K562 (cell line): ENCODE measurements at places on chromosomes 11 and 22.

GRCh38 chr11:117806846-117807245, 9.8 kb upstream of the DSCAML1 start:
- no peak for DNase-seq

- no peak for DNase-seq
These were observed 92.3 kb upstream of the PAX6 start for GRCh38 chr11:31903225-31904074.

GRCh38 chr11:86068138-86068871, 579 bp downstream of the PICALM start:
- DNase-seq = peak; percentile 75

DNA sequence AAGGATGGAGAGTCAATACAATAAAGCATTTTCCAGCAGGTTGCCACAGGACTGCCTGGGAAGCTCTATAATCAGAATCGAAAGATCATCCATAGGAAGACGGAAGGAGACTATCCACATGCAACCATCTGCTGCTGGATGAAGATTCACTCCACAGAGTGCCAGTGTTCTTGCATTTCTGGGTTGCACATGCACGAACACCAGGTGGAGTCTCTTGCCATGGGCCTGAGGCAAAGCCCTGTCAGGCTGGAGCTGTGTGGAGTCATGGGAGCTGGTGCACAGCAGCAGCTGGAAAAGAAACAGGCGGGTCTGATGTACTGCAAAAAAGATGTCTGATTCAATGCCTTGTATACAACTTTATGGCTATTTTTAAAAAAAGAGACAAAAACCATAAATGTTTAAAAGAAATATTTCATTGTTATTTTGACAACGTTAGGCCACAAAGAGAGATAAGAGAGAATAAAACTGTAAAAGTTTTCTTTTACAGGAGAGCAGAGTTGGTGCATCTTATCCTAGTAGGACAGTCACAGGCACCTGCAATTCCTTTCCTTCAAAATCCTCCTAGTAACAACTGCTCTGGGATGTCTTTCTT, 12.9 kb upstream of the FAT3 start:
- DNase-seq = no peak

- DNase-seq = no peak
These were observed 236.2 kb downstream of the C11orf87 start for GRCh38 chr11:109658190-109658589.

GRCh38 chr11:70099578-70100279, 21.6 kb downstream of the ANO1 start:
- no peak for DNase-seq

DNA sequence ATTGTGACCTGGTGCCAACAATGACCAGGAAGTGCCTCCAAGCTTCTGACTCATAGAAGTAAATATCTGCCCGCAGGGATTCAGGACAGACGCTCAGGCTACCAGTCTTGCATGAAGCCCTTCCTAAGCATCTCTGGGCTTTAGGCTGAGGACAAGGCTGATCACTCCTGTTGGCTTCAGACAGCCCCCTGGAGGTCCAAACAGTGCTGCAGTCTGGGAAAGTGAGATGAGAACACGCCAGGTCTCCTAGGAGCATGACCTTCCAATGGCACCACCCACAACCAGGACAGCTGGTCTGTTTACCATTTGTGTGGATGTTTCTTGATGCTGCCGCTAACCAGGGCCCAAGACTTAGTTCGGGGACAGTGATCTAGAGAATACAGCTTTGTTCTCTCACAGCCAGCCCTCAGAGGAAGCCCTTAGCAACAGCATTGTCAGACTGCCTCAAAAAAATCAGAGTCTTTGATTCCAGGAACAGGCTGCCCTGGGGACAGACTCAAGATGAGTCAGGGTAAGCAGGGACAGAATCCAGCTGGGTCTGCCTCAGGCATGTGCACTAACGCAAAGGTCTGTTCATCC, 111.2 kb downstream of the ZNF280B start:
- DNase-seq = peak; percentile 48

- peak; percentile 94 for DNase-seq
These were observed at the start of gene CHKB for GRCh38 chr22:50582493-50583293. Gene CHKB, minus strand, starts transcription at chr22:50582849. Its CDS starts 68 bp downstream, at chr22:50582781.

DNA sequence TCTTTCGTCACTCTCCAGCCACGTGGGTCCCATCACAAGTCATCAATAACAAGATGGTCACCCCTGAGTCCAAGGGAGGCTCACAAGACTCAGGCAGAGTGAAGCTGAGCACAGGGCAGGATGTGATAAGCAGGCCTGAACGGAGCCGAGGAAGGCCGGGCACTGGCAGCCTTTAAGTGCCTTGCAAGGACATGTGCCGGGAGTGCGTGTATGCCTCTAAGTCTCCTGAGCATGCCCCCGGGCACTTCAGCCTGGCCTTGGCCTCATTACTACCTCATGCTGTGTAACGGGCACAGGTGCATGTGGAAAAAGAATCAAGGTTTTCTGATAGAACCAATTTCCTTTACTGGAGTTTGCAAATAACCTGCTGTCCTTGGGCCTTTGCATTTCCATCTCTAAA, 55.8 kb downstream of the UBASH3B start:
- DNase-seq = no peak

DNA sequence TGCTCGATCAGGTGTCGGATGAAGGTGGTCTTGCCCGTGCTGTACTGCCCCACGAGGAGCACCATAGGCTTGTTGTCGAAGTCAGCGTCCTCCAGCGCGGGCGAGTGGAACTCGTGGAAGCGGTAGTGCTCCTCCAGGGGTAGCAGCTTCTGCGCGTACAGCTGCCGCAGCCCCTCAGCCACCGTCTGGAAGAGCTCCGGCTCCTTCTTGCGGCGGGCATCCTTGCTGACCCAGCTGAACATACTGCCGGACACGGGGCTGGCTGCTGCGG, 263 bp downstream of the EHD1 start:
- no peak for DNase-seq

GRCh38 chr11:43852057-43852636, 28.5 kb upstream of the ALKBH3 start:
- DNase-seq = peak; percentile 76

DNA sequence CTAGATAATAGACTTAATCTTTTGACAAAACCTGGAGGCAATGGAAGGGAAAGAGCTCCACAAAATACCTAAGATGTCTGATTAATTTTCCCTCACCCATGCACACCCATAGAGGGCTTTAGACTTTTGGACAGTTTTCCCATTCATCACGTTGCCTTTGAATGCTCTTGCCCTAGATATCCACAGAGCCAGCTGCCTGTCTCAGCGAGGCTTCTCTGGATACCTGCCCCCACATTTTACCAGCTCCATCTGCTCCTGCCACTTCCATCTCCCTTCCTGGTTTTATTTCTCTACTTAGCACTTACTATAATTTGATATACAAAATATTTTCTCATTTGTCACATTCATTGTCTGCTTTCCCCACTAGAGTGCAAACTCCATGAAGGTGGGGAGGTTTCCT, 136.8 kb downstream of the FDX1 start:
- no peak for DNase-seq

DNA sequence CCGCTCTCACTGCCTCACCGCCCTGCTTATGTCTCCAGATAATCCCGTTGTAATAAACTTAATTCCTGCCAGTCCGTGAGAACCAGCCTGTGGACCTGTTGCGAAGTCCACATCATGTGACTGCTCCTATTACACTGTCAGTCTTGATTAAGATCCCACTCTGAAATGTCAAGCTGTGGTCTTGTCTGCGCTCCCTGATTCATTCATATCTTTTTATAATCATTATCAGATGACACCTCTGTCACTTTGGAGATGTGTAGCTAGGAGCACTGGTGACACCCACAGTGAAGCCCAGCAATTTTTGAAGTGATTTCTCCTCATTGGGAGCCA, 377.3 kb downstream of the TBC1D22A start:
- no peak for DNase-seq

- peak; percentile 14 for DNase-seq
These were observed 506 bp downstream of the MCM5 start for GRCh38 chr22:35400501-35400790.

DNA sequence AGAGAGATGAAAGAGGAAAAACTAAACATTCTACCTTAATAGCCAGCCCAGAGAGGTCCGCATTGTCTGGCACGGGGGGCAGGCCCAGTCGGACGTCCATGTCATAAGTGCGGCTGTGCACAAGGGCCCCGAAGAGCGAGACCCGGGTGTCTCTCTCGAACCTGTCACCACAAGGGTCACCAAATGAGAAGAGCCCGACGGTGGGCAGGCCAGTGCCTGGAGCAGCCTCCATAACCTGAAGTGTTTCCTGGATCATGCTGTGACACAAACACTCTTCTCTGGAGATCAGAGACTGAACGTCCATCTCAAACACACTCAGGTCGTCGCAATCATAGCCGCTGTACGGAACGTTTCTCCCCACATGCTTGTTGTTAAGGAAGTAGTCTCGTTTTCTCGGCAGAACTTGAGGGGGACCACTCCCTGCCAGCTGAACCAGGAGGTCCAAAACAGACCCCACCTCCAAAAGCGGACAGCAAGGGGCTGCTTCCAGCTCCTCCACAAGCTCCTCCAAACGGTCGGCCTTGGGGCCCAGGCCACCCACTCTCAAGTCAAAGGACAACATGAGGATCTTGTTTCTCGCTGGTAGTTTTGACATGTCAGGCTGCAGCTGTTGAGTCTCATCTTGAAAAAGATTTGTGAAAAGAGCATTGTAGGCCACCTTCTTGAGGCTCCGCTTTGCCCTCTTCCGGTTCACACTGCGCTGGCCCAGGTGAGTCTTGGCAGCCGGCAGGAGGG, 971 bp downstream of the TUBGCP6 start:
- DNase-seq = no peak

- no peak for DNase-seq
These were observed 12.3 kb downstream of the MYO7A start for GRCh38 chr11:77140231-77140851.

DNA sequence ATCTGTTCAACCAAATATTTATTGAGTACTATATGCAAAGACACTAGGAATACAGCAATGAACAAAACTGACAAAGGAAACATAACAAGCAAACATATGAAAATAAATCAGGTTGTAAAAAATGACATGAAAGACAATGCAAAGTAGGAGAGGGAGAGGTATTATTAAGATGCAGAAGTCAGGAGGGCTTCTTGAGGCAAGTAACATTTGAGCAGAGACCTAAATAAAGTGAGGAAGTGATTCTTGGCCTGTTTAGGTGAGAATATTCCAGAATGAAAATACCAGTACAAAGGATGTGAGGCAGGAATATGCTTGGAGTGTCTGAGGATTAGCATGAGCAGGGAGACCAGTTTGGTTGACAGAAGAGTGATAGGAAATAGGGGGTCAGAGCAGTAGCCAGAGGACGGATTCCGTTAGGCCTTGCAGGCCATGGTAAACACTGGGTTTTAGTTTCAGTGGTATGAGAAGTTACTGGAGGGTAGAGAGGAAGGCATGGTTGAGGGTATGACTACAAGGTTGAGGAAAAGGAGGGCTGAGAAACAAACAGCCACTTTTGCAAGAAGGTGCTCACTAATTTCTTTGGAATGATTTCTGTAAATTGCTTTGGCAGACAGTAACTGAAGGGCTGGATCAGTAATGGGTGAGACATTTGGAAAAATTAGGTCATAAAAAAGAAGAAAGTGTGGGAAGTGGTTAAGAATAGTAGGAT, 191.9 kb downstream of the SWAP70 start:
- no peak for DNase-seq

GRCh38 chr22:21823740-21824444, 43.6 kb downstream of the MAPK1 start:
- peak; percentile 75 for DNase-seq

DNA sequence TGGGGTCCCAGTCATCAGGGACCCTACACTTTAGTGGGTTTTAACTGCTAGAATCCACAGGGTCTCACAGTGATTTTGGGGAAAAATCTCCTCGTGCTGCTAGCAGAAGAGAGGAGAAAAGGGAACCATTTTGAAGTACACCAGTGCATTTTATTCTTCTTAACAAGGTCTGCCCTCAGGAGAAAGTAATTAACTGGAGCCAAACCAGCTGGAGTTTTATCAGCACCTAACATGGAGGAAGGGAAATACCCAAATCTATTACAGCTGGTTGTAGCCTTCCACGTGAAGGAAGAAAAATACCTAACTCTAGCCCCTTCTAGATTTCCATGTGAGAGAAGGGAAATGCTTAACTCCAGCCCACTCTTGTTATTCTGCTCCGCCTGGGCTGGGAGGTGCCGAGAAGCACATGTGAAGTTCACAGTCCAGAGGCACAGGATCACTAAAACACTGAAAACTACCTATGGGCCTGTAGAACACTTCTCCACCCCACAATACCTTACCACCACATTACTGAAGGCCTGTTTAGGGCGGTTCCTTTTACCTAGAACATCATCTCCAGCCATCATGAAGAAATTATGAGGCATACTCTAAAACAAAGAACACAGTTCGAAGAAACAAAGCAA, 31.3 kb upstream of the TEAD1 start:
- DNase-seq = no peak

DNA sequence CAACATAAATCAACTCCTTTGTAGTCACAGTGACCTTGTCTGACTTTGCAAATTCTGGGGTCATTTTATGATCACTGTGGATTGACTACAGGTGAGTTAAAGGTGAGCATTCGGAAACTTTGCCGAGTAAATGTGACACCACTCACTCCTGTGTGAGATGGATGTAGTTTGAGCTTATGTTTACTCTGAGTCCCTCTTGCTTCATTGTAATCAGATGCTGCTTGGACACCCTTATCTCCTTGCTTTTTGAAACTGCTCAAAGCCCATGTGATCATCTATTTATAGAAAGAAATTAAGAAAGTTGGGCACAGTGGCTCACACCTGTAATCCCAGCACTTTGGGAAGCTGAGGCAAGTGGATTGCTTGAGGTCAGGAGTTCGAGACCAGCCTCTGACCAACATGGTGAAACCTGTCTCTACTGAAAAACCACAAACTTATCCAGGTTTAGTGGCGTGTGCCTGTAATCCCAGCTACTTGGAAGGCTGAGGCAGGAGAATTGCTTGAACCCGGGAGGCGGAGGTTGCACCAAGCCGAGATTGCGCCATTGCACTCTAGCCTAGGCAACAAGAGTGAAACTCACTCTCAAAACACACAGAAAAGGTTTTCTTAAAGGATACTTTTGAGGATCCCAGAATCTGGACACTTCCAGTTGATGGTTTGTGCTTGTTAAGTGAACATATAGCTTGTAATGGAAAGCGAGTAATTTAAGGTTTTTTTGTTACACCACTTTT, 7.2 kb downstream of the FAM118A start:
- DNase-seq = no peak

- no peak for DNase-seq
These were observed 18.8 kb upstream of the TSPAN18 start for GRCh38 chr11:44708009-44708408.

- no peak for DNase-seq
These were observed 27.7 kb downstream of the SLC36A4 start for GRCh38 chr11:93169950-93170561.

DNA sequence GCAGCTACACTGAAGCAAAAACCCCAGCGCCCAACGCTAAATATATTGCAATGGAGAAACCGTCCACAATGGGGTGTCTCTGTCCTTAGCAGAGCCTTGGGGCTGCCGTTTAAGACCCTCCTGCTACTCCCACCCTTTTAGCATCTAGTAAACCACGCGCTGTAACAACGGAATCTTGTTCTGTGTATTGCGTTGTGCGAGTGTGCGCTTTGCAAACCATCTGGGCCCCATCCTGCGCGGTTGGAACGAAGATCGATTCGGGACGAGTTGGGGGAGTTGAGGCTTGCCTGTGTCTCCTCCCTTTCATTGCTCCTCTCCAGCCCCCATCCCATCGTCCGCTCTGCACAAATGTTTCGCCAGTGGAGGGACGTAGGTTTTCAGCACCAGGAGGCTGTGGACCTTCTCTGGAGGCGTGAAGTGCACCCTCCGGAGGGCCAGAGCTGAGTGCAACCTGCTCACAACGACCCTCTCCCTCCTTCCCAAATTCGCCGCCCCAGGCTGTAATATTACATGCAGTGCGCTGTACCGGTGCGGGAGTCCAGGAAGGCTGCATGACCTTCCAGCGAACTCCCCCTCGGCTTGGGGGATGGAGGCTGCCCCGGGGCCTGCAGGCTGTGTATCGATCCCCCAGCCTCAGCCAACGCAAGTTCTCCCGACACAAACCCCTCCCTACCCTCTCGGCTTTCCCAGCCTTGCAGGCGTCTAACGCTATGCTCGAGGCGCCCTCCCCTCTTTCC, 1.6 kb upstream of the KMT2A start:
- DNase-seq = no peak
